ENCODE measurements at places on chromosomes 1 and 21. TPM values are rescaled to one million over a fixed set of nuclear protein-coding genes. Genes with fewer than 3 reads are reported as not detected.
A peak's percentile ranks its signal among the peaks of the same experiment; 100 is the strongest.

Gene LCE1F
- not detected for total RNA-seq

GRCh38 chr1:234588386-234588785, 21.6 kb downstream of the IRF2BP2 start:
- no peak for DNase-seq

GRCh38 chr1:213274140-213274539, 223.1 kb downstream of the RPS6KC1 start:
- no peak for DNase-seq

Gene F13B
- not detected for total RNA-seq

DNA sequence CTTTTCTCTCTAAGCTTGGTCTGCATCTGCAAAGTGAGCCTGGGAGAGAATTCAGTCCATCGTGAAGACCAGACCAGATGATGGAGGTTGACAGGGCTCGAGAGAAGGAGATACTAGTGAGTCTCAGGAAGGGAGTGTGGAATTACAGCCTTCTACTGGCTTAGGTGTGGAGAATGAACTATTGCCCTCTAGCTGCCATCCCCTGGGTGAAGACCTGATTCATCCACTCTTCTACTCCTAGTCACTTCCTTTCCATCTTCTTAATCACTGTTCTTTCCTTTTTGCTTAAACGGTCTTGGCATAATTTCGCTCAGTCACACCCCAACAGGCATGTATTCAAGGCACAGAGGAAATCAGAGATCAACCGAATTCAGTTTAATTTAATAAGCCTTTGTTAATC, 34.0 kb upstream of the HSD17B7 start:
- DNase-seq, result no peak

DNA sequence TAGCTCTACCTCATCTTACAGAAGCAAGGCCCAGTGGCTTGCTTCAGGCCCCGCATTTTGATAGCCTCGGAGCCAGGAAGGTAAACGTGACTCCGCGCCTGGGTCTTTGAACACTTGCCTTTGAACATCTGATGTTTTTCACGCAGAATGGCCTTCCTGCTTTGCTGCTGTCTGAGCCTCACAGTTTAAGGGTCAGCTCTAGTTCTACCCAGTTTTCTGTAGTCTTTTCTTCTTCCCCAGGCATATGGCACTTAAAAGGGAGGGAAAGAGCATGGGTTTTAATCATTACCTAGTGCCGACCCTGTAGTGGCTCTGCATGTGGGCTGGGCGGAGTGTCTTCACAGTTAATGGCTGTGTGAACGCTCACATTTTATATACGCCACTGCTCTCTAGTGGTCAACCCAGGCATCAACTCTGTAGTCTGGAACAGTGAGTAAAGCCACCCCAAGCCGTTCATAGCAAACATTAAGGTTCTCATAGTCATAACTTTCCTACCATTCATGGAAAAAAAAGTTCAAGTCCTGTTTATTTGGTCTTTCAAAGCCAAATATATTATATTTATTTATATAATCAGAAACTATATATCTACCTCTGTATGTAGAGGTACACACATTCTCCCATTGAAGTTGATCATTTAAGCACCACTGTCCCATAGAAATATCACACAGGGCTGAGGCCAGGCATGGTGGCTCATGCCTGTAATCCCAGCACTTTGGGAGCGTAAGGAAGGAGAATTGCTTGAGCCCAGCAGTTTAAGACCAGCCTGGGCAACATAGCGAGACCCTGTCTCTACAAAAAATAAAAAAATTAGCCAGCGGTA, 78.1 kb downstream of the IER5 start:
- peak; percentile 75 for DNase-seq

- DNase-seq, result no peak
Measured at GRCh38 chr1:15731735-15732685, 4.0 kb upstream of the SLC25A34 start.

GRCh38 chr1:247456914-247457639, 827 bp downstream of the OR2B11 start:
- no peak for DNase-seq

GRCh38 chr1:179175011-179175841, 54.3 kb downstream of the ABL2 start:
- no peak for DNase-seq

DNA sequence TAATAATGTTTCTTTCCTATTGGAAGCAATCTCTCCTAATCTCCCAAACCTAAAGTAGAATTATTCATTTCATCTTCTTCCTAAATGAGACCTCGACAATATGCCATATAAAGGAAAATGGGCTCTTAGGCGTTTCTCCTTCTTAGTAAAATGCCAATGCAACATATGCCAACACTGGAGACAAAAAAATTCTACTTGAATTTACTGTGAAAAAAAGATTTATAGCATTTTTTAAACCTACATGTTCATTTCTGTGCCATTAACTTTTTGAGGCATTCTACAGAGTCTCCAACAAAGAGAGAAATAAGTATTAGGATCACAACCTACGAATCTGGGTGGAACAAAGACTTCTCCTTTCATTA, 1.3 kb downstream of the WDR47 start:
- no peak for DNase-seq

DNA sequence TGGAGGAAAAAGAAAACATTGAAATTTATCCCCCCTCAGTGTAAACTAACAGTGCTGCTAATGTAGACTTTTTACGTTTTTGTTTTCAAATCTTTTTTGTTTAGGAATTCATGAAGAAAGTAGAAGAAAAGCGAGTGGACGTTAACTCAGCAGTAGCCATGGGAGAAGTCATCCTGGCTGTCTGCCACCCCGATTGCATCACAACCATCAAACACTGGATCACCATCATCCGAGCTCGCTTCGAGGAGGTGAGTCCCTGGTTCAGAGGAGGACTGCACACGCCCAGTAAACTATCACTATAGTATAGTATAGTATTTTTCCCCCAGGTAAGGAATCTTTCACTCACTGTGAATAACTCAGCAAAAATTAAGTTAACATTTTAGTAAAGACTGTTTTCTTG, 37.8 kb upstream of the BMP8A start:
- peak; percentile 41 for DNase-seq

Gene AIRE
- 0.18 TPM for total RNA-seq

Gene GLIS1
- total RNA-seq, result 0.25 TPM

DNA sequence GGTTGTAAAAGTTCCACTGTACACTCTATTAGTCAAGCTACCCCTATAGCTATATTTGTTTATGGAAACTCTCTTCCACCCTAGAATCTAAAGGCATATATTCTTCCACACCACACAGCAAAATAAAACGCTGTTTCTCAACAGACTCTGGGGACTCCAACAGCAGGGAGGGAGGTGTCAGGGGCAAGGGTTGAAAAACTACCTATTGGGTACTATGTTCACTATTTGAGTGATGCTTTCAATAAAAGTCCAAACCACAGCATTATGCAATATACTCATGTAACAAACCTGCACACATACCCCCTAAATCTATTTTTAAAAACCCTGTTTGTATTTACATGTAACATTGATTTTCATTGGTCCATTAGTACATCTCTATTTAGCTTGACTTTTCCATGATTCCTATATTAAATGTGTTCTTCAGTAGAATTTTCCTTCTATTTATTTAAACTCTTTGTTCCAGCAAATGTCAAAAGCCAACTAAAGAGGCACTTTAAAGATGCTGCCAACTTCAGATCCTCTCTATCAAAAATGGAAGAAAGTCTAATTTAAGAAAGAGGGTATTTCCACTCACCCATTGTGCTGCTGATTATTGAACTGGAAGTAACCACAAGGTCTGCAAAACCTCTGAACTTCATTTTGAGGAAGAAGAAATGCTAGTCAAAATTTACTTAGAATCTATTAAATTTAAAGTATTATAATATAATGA, 26.2 kb downstream of the RGS7 start:
- no peak for DNase-seq

DNA sequence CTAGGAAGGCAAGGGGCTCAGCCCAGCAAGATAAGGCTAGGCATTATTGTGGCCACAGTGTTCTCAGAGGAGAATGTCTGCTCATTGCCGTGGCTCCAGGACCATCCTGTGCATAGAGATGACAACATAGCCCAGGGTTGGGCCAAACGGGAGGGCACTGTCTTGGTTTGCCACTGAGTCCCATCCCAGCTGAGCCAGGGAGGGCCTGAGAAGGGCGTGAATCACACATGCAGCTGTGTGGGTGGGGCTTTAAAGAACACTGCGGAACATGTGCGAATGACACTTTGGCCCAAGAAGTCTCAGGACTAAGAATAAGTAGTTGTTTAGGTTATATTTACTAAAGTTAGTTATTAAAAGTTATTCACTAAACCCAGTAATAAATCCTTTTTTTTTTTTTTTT, 18.5 kb downstream of the CHAF1B start:
- no peak for DNase-seq

- no peak for DNase-seq
Measured at GRCh38 chr1:183628537-183628936, 7.0 kb downstream of the ARPC5 start.

Gene SGIP1
- 1.0 TPM for total RNA-seq

Gene NPHP4
- total RNA-seq, result 8.5 TPM

DNA sequence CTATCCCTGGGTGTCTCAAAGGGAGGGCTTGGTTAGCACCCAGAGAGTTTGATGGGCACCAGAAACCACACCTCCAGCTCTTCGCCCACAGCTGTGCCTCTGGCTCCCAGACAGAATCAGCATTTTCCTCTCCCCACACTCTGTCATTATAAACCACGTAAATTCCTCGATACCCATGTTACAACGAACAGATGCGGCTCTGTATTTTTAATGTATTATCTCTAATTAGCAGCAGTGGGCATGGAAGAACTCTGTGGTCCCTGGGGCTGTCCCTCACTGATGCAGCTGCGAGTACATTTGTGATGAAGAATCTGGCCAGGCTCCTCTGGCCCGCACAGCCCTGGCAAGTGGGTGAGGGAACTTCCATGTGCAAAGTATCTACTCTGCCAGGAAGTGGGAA, 10.8 kb downstream of the HMGB4 start:
- DNase-seq, result no peak

GRCh38 chr21:40681164-40681859, 165.6 kb downstream of the DSCAM start:
- DNase-seq, result no peak

Measured in left colon (tissue), 2 donors.